ENCODE measurements at places on chromosomes 2 and 18.

DNA sequence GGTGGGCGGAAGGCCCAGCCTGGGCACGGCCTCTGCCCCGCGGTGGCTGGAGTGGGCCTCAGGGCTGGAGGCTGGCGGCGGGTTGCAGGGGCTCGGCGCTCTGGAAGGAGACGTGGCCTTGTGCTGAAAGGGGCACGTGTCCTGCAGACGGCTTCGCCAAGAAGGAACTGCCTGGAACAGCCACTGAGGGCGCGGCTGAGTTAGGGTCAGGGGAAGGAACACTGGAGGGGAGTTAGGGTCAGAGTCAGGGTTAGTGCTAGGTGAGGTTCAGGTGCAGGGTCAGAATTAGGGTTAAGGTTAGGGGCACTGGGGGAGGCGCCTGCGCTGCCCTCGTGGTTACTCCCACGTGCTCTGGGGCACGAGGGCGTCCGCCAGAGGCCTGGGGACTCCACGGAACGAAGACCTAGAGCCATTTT is 933 bp upstream of the ADNP2 start:
- no peak for DNase-seq

DNA sequence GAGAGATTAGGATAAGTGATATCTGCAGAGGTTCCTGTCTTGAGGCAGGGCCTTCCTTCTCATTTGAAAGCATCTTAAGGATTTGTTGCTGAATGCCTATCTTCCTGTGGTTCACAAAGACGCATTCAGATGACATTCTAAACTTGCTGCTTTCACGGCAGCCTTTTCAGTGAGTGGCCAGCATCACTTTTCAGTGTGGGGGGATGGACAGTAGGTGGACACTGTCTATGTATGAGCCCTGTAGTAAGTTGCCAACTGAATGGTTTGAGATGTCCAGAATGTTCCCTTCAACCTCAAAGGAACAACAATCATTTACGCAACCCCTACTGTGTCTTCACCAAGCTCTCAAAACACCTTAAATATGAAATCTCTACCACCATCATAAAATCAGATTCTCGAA is 46.6 kb downstream of the SETBP1 start:
- no peak for DNase-seq

DNA sequence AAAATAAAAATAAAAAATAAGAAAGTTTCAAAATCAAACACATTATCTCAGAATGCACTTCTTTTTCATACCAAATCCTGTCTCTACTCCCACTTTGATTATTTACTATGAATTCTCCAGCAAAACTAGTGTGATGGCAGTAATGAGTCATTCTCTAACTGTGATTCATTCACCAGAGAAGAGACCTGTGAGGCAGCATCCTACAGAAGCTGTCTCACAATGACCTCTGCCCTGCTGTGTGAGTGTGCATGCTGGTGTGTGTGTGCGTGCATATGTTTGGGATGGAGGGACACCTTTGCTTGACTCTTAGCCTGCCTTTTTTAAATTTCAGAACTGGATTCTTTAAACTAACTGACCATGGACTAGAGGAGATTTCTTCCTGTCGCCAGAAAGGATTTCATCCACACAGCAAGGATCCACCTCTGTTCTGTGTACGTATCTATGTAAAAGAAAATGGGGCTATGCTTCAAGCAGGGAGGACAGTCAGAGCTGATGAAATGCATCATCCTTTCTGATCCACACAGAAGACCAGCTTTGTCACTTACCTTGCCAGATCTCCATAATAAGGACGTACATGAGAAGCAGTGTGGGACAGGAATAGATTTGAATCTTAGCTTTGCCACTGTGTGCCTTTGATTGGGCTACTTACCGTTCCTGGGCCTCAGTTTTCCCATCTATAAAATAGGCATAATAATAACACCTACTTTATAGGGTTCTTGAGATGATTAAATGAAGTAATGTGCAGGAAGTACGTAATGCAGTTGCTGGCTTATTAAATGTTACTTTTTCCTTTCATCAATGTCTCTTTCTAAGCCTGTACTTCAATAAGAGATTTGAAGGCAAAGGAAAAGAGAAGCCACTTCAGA is 31.2 kb downstream of the STAMBP start:
- no peak for DNase-seq

GRCh38 chr2:238163481-238164198 is 4.9 kb downstream of the ERFE start:
- DNase-seq: peak; percentile 7

DNA sequence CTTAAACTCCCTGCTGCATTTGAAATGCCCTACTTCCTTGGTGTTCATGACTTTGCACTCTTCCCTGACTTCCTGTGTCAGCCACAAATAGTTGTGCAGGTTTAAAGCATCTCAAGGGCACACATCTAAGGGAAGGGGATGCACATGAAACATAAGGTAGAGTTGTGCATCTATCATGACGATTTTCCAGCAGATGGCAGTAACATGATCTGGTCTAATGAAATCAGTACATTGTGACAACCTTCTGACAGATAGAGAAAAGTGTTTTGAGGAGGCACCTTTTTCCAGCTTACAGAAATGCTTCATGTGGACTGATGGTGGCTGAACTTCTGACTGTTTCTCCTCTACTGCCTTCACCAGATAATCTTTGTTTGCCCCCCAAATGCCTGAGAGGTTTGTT is 238.9 kb downstream of the XIRP2 start:
- no peak for DNase-seq

DNA sequence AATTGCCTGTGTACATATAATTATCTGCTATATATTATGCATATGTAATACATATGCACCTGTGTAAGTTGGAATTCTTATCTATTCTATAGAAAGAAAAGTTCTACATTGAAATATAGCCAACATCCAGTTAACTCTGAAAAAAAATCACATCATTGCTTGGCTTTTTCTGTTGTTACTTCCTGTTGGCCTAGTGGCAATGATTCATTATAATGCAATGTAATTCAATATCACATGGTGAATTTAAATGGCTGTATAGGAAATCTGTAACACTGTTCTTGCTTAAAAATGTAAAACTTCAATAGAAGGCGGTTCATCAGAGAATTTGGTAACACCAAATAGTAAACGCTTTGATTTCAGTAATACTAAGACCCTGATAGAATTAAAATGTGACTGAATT is 44.5 kb upstream of the MAP4K3 start:
- no peak for DNase-seq

- peak; percentile 95 for DNase-seq
Measured at GRCh38 chr2:152175368-152176112, at the start of gene STAM2. TSS of gene STAM2 (minus strand) at chr2:152175763. CDS start at chr2:152175642, 121 bp downstream.

DNA sequence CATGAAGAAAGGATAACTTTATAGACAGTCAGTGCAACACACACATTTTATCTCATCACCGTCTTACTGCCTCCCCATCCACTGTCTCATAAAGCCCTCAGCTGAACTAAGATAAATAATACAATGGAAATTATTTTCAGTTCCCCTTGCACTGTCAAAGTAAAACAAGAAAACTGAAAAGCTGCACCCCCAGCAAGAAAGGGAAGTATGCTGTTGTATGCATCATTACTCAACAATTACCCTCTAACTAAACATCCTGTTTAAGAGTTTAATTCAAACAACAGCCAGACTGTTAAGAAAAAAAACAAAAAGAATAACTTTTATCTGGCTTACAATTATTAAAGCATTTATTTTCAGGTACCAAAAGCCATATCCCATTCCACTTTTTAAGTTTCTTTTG is 25.0 kb downstream of the MPPE1 start:
- no peak for DNase-seq

DNA sequence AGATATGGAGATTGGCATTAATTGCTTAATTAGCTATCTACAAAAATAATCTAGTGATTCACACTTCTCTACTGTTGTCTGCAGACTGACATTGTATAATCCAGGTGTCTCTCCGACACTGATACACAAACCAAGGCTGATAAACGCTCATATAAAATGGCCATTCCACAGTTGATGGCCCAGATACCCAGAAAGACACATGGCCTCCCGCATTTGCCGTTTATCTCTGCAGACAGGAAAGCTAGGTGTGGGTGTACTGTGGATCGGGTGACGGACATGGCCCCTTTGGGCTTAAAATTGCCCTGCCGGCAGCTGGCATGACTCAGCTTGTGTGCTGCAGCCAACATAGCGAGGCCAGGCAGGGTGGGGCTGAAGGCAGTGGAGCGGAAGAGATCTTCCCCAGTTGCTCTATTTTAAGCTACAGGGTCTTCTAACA is 18.5 kb downstream of the PMAIP1 start:
- DNase-seq: peak; percentile 36

DNA sequence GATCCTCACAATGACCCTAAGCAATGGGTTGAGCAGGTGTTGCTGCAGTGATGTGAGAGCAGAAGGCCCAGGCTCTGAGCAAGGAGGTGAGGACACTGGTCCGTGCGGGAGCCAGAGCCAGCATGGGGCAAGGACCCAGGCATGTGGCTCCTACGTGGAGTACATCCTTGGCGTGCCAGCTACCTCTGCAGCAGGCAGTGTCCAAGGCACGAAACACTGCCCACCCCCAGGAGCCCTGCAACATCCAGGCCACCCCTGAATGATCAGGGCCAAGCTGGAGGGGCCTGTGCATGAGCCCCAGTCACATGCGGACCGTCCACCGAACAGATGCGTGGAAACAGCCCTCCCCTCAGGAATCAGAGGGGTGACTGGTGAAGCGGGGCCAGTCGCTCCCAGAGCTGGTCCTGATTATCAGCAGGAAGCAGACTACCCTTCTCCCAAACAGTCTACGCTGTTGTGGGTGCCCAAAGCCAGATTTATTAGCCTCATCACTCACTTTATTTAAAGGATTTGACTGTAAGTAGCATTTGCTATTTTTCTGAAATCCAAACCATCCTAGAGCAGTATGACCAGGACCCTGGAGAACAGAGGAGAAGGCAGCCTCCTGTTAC is 16.8 kb downstream of the CELF4 start:
- DNase-seq: no peak

DNA sequence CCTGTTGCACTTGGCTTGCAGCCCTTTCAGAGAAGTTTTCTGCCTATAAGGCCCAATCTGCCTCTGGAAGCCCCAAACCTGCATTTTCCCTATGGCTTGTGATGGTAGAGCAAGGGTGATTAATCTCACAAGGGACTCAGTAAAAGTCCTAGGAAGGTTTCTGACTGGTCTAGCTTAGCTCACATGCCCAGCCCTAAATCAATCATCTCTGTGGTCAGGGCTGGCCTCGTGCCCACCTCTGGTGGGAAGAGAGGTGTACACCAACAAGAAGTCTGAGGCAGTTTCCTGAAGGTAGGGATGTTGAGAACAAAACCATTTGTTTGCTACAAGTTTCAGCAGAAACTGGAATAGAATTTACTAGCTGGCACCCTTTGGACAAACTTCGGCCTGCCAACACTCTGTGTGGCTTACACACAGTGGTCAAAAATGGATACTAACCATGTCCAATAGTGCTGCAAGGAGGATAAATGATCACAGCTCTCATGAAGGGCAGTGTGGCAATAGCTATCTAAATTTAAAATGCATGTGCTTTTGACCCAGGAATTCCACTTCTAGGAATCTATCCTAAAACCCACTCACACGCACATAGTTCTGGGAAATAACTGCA is 96.4 kb downstream of the EN1 start:
- DNase-seq: no peak

DNA sequence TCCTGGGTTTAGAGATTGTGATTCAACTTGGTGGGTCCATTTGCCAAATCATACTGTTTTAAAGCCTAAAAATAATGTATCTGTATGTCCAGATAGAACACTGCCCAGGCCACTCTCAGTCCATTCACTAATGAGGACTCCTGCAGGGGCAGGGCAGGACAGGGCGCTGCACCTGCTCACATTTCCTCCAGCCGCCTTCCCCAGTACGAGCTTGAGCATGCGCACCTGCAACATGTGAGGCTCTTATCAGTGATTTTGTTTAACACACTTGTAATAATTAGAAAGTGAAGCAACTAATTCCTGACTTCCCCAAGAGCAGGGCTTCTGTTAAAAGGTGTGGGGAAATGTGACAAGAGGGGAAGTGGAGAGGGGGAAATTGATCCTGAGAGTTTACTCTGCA is 89.7 kb downstream of the AFF3 start:
- DNase-seq: no peak

DNA sequence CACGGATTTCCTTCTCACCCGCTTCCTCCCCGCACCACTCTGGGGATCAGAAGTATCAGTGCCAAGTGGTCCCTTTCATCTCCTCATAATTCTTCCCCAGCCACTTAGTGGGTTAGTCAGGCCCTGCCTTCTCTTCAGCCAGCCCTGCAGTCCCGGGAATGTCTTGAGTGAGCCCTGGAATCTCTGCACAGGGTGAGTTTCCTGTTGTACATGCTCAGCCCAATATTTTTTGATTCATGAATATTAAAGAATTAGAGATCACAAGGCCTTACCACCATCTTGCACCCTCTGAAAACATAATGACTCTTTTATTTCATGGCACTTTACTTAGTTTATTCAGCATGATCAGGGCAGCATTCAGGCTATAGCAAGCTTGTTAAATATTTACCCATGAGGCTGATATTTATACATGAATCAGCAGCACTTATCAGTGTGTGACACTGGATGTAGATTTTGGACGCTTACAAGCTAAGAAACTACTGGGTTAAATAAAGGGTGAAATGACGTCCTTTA is 159.4 kb upstream of the FOSL2 start:
- DNase-seq: no peak

DNA sequence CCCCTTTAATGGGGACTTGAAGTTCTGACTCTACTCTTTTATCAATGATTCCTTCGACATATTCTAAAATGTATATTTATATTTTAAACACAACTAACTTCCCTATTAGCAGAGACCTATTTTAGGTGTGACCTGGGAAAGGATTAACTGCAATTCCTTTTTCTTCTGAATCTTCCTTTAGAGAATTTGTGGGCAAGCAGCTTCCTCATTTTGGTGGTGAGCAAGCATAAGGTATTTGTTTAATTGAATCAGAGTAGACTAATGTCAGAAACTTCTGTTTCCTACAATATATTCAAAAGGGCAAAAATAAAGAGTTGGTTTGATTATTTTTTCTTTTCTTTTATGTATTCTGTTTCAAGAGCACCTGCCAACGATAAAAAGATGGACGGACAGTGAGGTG is 237.0 kb downstream of the IKZF2 start:
- no peak for DNase-seq

Measured in adrenal gland (tissue), 19 donors.